ENCODE measurements at places on chromosomes 5 and 9. TPM values are rescaled to one million over a fixed set of nuclear protein-coding genes. Genes with fewer than 3 reads are reported as not detected.

GRCh38 chr9:78073722-78074121, 42.1 kb upstream of the GNAQ start:
- H3K4me3 ChIP-seq = peak overlapping the region; percentile 77
- no peak for DNase-seq
- H3K27ac ChIP-seq = peak overlapping the region; percentile 76
- no peaks in the 10 kb centered on the region for H3K27me3 ChIP-seq
- peaks cover 31% of the 10 kb centered on the region for H3K4me1 ChIP-seq

DNA sequence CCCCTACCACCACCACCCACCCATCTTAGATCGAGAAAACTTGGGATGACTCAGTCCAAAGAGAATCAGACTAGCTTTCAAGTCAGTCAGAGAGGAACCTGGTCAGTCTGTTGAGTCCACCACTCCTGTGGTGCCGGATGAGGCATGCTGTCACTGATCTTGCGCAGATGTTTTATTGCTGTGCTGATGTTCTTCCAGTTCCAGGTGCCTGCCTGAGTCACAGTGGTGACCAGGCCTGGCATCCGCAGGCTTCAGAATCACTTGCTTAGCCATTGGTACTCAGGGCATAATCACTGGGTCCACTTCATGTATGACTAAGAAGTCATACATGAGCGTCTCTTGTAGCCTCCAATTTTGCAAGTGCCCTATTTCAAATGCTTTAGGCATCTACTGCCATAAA, 114.1 kb downstream of the MUSK start:
- H3K4me3 ChIP-seq = no peak overlapping the region
- no peak overlapping the region for H3K27ac ChIP-seq
- H3K27me3 ChIP-seq = no peaks in the 10 kb centered on the region
- H3K4me1 ChIP-seq = no peaks in the 10 kb centered on the region

The PCDHA13 gene
- not detected for total RNA-seq

The PCA3 gene
- not detected for total RNA-seq
